ENCODE measurements at places on chromosomes 11 and 22.
A peak's percentile ranks its signal among the peaks of the same experiment; 100 is the strongest.

GRCh38 chr11:3615998-3616397, 25.8 kb downstream of the ART5 start:
- DNase-seq: peak; percentile 62

GRCh38 chr11:112235750-112236390, 9.6 kb downstream of the PTS start:
- DNase-seq: no peak

DNA sequence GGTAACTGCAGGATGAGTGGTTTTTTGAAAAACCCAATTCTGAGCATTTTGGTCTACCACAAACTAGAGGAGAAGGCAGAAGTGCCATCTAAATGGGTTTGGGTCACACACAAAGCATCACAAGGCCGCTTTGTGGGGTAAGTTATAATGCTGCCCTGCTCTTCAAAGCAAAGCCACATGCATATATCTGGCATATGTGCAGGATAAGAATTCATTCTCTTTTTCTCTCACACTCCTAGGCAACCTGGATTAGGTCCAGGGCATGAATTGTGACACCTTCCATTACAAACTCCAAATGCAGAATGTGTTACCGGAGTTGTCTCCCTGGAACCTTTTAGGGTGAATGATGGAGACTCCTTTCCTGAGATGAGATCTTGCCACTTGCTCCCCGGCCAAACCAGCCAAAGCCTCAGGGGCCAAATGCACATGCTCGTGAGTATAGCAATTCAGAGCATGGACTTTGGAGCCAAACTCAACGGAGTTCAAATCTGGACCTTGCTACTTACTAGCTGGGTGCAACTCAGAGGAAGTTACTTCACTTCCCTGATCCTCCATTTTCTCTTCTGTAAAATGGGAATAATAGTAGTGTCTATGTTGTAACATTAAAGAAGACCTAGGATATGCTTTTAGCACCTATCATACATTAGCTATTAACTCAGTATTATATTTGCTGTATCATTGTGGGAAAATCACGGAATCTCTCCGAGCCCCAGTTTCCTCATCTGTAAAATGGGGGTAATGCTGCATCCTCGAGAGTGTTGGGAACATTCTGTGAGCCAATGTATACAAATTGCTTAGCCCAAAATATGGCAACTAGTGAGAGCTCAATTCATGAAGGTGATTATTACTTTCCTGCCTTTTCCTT, 96.6 kb downstream of the COMMD9 start:
- DNase-seq: no peak

GRCh38 chr11:39806652-39807051, 1652.8 kb downstream of the LRRC4C start:
- DNase-seq: no peak

GRCh38 chr11:79253280-79253679, 187.6 kb downstream of the TENM4 start:
- no peak for DNase-seq

DNA sequence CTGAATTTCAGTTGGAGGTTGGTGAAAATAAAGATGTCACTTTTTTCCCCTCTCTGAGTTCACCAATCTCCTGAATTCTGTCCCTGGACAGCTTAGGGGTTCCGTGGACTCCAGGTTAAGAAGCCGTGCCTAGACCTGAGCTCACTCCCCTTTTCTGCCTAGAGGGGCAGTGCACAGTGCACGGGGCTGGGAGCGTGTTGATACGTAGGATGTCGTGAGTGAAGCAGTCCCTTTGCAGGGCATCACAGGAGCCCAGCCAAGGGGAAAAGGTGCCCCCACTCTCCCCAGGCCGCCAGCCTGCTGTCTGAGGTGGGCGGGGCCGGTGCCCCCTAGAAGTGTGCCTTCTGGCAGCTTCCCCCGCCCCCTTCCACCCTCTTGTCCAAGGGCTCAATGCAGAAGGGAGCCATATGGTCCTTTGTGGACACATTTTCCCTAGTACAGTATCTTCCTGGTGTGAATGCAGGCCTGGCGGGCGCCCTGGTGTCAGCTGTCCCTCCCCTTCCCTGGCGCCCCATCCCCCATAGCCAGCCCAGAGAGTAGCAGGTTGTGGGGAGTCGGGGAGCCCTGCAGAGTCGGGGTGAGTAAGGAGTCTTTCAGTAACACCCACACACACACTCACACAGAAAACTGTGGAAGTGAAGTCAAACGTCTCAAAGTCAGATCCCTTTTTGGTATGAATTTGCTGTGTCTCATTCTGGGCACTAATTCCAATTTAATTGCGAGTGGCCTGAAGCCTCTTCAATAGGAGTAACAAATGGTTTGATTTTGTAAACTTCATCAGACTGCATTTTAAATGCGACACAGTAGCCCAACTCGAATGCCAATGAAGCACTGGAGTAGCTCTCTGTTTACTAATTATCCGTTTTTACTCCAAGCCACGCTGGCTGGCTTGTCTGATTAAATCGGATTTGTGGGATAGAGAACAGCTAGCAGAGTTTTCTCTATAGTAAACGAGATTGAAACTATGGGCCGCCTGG, 67.5 kb upstream of the NNMT start:
- no peak for DNase-seq

DNA sequence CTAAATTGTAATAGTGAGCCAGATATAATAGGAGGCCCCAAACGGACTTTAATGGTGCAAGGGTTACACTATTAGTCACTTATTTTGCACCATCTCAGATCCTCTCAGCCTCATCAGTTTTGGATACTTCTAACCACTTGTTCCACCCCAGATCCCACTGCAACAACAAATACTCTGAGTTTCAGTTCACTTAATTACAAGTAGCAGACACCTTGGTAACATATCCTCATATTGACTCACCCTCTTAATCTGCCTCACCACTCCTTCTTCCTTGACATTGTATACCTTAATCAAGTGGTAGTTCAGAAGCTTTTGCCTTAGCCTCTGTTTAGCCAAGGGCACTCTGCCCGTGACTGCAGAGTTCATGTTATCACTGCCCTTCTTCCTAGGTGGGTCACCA, 256.1 kb upstream of the UBASH3B start:
- DNase-seq: no peak

GRCh38 chr11:115087791-115088190, 409.5 kb downstream of the NXPE2 start:
- DNase-seq: no peak

DNA sequence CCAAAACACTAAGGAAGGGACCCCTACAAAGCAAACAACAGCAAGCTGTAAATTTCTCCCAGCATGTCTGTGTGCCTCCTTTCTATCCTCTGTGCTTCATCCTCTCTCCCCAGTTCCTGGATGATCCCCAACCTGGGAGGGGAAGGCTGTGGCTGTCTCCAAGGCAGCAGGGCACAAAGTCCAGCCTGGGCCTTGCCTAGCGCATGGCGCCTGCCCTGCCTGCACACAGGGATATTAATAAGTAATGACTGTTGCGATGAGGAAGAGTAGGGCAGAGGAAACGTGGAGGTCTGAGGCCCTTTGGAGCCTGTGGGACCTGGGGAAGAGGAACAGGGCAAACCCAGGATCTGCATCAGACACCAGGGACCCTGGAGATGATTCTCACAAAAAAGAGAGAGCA, 2.0 kb downstream of the USH1C start:
- peak; percentile 61 for DNase-seq

DNA sequence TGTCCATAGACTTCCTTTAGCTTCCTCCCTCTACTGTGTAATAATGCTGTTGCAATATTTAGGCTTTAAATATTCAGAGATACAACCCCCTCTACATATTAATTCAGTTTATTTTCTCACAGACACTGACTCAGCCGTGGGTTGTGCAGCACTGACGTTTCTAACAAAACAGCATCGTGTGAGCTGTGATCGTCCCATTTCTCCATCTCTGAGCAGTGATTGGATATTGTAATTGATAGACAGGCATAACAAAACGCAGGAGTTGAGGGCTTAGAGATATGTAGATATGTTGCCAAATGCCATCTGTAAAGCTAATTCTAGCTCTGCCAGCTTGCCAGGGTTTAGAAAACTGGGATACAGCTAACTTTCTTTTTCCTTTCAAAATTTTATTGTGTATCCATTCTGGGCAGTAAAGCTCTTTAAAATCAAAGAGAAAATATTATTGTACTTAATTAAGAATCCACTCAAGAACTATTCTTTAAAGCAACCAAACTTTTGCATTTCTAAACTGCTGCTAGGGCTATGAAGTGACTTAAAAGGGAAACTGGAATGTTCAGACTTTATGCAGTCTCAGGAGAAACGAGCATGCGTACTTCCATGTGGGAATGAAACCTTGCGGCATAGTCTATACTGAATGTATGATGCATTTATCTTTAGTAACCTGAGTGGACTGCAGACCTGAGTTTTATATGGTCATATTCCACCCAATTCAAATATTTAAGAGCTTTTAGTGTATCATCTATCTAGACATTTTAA, 22.7 kb downstream of the BTBD10 start:
- DNase-seq: no peak

DNA sequence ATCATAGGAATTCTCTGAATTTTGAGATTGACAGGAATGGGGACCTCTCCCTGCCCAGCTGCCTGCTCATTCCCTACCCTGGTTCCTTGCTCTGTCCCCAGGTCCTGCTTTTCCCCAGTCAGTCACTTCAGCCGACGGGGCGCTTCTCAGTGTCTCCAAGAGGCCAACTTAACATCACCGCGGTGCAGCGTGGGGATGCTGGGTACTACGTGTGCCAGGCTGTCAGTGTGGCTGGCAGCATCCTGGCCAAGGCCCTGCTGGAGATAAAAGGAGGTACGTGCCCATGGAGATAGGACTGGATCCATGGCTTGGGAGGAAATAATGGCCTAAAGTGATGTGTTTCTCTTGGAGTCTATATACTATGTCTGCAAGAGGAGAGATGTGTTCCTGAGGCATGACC, 7.0 kb downstream of the ROBO3 start:
- no peak for DNase-seq

- DNase-seq: no peak
These were observed 5.3 kb downstream of the TIRAP start for GRCh38 chr11:126288237-126288636.

GRCh38 chr11:64766881-64767280, 7.1 kb upstream of the PYGM start:
- peak; percentile 43 for DNase-seq

DNA sequence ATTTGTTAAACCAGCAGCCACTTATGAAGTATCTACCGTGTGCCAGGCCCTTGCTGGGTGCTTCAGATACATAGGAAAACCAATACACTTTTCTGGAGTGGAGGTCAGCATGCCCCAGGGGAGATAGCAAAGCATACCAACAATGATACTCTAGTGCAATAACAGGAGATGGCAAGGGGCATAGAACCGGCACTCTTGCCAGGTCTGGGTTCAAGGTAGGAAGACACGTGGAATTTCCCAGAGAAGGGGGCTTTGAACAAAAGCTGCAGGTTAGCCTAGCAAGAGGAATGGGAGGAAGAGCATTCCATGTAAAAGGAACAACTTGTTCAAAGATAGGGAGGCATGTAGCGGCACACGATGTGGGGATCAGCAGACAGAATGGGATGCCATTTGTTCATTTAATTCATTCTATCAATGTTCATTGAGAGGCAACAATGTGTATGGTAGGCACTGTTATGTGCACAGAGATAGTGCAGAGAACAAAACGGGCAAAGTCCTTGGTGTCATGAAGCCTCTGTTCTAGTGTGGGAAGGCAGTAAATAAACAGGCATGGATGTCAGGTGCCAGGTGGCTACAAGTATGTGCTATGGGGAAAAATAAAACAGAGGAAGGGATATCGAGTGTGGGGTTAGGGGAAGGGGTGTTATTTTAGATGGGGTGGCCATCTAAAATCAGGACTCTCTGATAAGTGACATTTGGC, 162.6 kb upstream of the E2F8 start:
- DNase-seq: no peak

DNA sequence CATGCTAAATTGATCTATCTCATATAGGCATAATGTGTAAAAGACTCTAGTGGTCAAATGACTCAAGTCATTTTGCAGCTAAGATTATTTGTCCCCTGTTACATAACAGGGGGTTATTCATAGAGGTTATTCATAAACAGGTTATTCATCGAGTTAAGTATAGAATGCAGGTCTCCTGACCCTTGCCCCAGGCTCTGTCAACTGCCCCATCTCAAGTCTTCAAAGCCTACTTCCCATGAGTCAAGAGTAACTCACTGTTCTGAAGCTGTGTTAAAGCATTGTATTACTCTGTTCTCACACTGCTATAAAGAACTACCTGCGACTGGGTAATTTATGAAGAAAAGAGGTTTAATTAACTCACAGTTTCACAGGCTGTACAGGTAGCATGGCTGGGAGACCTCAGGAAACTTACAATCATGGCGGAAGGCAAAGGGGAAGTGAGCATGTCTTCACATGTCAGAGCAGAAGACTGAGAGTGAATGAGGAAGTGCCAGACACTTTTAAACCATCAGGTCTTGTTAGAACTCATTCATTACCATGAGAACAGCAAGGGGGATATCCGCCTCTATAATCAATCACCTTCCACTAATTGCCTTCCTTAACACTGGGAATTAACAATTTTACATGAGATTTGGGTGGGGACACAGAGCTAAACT, 226.2 kb upstream of the BLID start:
- DNase-seq: no peak

- DNase-seq: no peak
These were observed 16.8 kb downstream of the EED start for GRCh38 chr11:86261328-86261727.

- DNase-seq: peak; percentile 41
These were observed 43.5 kb downstream of the GGTLC2 start for GRCh38 chr22:22687638-22688500.

- no peak for DNase-seq
These were observed 30.5 kb upstream of the CABP7 start for GRCh38 chr22:29689206-29689879.

- no peak for DNase-seq
These were observed 261.1 kb downstream of the OPCML start for GRCh38 chr11:133271206-133271605.

- no peak for DNase-seq
These were observed 12.0 kb downstream of the JAML start for GRCh38 chr11:118212781-118213191.

GRCh38 chr11:128860571-128861361, 6.3 kb downstream of the KCNJ1 start:
- no peak for DNase-seq

DNA sequence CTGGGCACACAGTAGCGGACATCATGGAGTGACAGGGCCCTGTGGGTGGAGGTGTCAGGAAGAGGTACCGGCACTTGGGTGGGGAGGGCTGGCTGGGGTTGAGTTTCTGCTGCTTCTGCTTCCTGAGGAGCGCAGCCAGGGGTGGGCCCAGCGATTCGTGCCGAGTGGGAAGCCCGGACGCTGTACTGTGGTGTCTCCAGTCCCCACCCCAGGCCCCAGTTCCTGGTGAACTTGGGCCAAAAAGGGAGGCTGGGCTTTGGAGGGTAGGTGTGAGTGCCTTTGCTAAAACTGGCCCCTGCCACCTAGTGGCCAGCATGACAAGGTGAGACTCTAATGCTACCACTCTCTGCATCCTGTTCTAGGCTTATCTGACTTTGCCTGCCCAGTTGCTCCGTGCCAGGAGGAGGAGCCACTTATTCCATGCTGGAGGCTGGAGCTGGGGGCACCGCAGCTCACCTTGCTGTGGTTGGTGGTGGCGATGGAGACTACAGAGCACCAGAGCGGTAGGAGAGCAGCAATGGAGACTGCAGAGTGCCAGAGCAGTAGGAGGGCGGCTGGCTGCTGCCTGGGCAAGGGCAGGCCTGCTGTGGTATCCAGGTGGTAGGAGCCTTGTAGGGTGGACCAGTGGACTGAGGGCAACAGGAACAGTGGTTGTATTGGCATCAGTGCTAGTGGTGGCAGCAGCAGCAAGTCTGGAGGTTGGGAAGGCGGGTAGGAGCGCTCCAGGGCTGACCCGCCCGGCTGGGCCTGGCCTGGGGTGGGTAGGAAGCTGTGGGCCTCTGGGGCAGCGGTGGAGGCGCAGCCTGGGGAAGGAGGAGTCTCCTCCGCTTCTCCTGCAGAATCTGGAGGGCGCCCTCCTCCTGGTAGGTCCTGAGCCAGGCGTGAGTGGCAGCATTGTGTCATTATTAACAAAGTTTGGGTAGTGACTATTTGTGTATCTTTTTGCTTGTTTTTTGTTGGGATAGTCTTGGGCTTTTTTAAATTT, 2.2 kb upstream of the RFPL2 start:
- DNase-seq: peak; percentile 64

Measured in cardiac septum (tissue), 1 donor.